ENCODE measurements at places on chromosomes 1 and 21.
A peak's percentile ranks its signal among the peaks of the same experiment; 100 is the strongest.

GRCh38 chr1:1284221-1285101 is 4.2 kb downstream of the SCNN1D start:
- DNase-seq, result no peak

DNA sequence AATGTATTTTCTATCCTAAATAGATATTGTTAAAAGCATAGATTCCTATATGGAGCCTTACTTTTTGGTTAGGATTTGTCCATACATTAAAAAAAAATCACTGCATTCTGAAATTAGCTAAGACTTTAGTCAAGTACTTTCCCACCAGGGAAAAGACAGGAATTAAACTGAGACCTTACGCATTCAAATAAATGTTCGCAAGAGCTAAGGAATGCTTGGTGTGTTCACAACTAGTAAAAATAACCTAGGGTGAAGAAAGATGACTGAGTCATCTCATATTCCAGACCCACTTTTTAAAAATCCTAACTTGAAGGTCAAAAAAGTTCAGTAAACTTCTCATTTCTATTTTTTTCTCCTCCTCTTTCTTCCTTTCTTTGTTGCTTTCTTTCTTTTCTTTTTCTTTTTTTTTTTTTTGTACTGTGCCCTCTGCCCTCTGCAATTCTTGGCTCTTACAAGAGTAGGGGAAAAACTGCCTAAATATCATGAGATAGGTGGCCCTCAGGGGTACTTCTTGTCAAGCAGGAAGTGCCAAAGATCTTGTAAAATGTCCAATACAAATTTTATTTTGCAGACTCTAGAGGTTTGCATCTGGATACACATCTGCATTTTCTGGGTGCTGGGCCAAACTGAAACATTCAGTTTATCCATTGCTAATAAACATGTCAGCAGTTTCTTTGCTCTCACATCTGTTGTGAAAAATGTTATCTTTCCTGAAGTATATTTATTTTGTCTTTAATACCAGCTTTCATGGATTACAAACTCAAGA is 121.4 kb upstream of the GORAB start:
- DNase-seq, result no peak

- DNase-seq, result no peak
Observed at GRCh38 chr1:119323216-119323982, 45.2 kb upstream of the HAO2 start.

GRCh38 chr21:41098076-41098475 is 69.9 kb upstream of the BACE2 start:
- no peak for DNase-seq

DNA sequence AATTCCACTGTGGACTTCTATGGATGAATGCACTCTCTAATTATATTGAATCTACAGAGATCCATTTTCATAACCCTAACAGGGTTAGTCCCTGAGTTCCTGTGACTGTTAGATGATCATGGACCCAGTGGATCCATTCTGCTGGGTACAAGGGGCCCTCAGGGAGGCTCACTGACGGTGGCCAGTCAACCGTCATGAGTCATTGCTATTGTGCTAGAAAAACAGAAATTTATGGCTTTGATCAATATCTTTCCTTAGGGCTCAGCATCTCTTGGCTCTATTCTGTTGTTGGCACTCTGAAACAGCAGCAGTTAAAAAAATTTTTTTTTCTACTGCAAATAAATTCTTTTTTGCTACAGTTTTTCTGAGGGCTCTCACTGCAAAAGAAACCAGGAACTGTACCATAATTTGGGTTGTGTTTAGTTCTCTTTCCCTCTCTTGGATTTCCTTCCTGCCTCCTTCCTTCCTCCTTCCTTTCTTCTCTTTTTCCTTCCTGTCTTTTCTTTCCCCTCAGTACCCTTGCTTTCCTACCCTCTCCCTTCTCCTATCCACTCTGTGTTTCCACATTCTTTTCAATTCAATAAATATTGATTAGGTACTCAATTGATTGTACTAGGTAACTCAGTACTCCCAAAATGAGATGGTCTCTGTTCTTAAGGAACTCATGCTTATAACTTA is 49.5 kb downstream of the UTP25 start:
- no peak for DNase-seq

GRCh38 chr1:34907487-34908090 is 21.9 kb downstream of the DLGAP3 start:
- DNase-seq, result no peak

GRCh38 chr1:29684141-29684540 is 447.8 kb downstream of the PTPRU start:
- DNase-seq, result no peak

GRCh38 chr1:67336157-67336556 is 28.5 kb downstream of the IL12RB2 start:
- DNase-seq, result no peak

GRCh38 chr1:41317361-41317760 is 43.9 kb upstream of the FOXO6 start:
- no peak for DNase-seq

DNA sequence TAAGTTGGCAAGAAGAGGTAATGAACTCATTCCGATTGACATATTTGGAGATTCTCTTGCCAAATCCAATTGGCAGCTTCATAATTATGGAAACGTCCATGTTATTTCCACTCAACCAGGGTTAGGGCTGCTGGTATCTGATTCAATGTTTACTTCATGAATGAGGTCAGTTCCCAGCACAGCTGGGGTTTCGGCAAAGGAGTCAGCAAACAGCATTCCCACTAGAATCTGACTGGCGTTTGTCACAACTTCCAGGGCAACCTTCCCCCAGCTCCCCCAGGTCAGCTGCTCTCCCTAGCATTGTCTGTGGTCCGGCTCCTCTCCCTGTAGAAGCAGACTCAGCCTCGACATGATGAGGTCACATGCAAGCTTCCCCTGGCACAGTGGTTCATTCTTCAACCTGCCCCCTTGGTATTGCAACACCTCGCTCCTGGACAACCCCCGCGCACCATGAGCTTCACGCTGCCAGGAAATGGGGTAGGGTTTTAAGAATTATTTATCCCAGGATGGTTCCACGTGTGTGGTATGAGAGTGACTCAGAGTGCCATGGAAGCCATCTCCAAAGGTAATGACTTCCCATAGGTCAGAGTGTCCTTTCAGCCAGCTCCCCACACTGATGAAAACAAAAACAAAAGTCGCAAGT is 100.7 kb upstream of the SLC25A33 start:
- no peak for DNase-seq

GRCh38 chr1:169696273-169697100 is 14.9 kb downstream of the SELL start:
- DNase-seq, result no peak

DNA sequence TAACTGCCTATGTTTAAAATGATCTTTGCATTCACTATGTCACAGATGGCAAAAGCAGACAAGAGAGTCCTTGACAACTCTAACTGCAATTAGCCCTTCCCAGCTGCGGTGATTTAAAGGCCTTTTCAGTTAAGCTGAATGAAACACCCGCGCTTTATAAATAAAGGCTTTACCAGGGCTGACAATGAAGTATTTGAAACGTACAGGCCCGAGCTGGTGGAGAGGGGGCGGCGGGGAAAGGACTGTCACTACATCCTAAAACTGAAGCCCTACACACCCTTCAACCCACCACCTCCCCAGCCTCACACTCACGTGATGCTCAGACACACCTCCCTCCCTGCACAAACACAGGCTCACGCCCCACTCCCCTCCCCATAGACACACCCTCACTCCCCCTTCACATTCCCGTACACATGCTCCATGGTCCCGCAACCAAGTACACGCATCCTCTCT is 45.5 kb downstream of the GRIK3 start:
- no peak for DNase-seq

DNA sequence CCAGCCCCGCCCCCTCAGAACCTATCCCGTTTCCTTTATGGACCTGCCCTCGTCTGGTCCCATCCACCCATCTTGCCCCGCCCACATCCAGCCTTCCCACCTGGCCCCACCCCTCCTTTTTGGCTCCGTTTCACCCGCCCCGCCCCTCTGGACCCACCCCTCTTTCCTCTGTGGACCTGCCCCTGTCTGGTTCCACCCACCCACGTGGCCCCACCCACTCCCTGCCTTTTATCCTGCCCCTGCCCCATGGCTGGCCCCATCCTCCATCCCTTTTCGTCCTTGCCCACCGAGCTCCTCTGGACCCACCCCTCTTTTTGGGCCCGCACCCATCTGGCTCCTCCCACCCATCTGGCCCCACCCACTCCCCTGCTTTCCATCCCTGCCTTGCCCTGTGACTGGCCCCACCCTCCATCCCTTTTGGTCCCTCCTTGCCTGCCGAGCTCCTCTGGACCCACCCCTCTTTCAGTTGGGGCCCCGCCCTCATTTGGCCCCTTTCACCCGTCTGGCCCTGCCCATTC is 177.3 kb downstream of the CAMTA1 start:
- DNase-seq, result no peak

GRCh38 chr1:211518330-211519289 is 26.6 kb upstream of the RD3 start:
- DNase-seq, result no peak

GRCh38 chr1:94468708-94469107 is 50.5 kb downstream of the ABCD3 start:
- no peak for DNase-seq

DNA sequence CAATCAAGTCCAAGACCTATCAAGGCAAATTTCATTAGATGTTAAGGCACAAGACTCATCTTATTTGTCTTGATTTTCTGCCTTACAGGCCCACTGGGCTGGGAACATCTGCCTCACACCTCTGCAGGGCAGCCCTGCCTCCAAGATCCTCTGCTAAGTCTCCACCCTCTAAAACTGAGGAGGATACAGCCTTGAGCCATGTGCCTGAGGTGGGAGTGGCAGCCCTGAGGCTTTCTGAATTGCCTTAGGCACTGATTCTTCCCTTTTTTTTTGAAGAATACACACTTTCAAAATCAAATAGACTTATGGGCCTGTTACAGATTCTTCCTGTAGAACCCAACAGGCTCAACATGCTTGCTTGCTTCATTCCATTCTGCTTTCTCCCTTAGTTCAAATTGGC is 544.3 kb upstream of the ADAMTS5 start:
- DNase-seq, result no peak

GRCh38 chr1:244211559-244211944 is 160.5 kb downstream of the ZBTB18 start:
- DNase-seq, result no peak

DNA sequence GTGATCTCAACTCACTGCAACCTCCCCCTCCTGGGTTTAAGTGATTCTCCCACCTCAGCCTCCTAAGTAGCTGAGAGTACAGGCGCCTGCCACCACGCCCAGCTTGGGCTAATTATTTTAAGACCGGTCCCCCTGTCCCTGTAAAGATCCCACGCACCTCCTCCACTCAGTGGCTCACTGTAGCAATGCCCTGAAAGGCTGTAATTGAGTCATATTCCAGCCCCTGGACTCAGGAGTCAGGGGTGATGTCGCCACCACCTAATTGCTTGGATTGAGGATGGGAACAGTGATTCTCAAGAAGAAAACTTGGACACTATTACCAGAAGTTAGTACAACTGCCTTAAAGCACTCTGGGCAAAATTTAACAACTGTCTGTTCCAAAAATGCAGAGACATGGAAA is 3.1 kb upstream of the EDARADD start:
- DNase-seq, result no peak

GRCh38 chr1:2477309-2477708 is 1.2 kb downstream of the PLCH2 start:
- no peak for DNase-seq

- no peak for DNase-seq
Observed at GRCh38 chr1:157566484-157567300, 14.4 kb upstream of the FCRL5 start.

DNA sequence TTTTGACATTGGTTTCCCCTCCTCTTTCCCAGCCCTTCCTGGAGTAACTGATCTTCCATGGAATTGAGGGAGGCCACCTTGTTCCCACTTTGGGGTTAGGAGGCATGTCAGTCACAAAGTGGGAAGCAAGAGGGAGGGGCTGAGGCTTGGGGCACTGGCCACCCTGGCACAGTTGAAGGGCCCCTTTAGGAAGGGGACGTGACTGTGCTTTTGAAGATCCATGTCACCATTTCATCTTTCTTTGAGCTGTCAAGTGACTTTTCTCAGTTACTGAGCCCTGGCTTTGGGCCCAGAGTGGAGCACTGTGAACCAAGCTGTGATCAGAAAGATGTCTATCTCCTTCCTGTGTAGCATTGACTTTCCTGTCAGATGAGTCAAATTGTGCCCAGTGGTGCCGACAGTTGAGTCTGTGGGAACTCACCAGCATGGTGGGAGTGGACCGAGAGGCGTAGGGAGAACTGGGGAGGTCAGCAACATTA is 38.5 kb upstream of the TDRD10 start:
- DNase-seq, result peak; percentile 40

DNA sequence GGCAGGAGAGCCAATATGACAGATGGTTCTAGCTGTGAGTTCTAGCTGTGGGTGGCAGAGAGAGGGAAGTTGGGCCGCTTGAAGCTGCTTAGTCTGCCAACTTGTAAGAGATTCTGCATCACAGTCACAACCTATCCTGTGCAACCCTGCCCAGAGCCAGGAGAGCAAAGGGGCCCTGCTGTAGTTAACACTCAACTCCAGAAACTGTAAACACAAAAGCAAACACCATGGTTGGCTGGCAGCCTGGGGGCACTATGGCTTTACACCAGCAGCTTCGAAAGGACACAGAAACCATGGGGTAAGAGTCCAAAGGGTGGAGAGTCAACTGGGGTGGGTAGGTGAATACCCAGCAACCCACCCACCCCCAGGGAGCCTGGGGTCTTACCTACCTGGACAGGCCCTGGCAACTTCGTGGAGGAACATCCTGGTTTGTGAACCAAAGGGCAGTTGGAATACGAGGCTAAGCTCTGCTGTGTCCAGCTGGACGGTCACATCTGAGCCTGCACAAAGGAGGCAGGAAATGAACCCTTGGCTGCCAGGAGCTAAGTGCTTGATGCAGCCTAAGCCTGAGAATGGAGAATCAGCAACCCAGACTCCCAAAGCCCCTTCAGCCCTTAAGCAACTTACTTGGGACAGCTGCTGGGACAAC is 6.4 kb downstream of the INPP5B start:
- no peak for DNase-seq

DNA sequence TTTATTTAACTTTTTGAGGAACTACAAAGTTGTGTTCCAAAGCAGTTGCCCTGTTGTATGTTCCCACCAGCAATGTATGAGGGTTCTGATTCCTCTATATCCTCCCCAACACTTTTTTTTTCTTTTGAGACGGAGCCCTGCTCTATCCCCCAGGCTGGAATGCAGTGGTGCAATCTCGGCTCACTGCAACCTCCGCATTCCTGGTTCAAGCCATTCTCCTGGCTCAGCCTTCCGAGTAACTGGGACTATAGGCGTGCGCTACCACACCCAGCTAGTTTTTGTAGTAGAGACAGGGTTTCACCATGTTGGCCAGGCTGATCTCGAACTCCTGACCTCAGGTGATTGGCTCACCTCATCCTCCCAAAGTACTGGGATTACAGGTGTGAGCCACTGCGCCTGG is 60.4 kb upstream of the ENAH start:
- no peak for DNase-seq

GRCh38 chr1:5507340-5507739 is 484.9 kb downstream of the NPHP4 start:
- DNase-seq, result no peak

GRCh38 chr1:1340791-1341548 is 8.2 kb downstream of the DVL1 start:
- DNase-seq, result no peak
